ENCODE measurements at places on chromosomes 11 and 22. TPM values are rescaled to one million over a fixed set of nuclear protein-coding genes. Genes with fewer than 3 reads are reported as not detected.

Gene SPDYC
- total RNA-seq: not detected

Gene NOX4
- 0.23 TPM for total RNA-seq

Gene PIH1D2
- 0.12 TPM for total RNA-seq

Gene SHISAL1
- total RNA-seq: 2.5 TPM
